ENCODE measurements at places on chromosomes 7 and 10.

DNA sequence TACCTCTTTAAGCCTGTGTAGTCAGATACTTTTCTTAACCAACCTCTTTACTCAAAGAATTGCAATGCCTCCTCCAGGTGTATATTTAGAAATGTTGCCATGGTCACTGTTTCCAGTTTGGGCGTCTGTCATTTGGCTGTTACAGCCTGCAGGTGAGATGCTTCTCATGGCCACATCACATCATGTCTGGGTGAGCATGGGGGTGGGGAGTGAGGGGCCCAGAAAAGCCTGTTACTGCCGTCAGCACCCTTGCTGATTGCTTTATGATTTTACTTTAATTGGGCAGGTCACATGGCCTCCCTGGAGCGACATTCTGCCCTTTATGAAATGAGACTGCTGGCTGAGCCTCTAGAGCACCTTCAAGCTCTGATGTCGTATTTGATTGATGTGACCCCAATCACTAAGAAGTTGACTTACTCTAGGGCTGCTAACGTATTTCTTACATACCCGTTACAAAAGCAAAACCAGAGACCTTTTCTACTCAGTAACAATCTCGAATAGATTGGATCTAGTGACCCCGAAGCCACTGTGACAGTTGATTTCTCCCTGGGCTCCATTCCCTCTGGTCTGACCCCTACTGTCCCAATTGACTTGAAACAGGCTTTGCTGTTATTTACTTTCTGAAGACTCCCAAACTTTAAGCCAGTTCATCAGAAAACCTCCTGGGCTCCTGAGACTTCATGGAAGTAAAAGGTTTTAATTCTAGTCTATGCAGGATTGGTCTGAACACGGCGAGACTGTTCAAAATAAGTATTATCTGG is 60.7 kb downstream of the OTUD1 start:
- peak; percentile 18 for DNase-seq

DNA sequence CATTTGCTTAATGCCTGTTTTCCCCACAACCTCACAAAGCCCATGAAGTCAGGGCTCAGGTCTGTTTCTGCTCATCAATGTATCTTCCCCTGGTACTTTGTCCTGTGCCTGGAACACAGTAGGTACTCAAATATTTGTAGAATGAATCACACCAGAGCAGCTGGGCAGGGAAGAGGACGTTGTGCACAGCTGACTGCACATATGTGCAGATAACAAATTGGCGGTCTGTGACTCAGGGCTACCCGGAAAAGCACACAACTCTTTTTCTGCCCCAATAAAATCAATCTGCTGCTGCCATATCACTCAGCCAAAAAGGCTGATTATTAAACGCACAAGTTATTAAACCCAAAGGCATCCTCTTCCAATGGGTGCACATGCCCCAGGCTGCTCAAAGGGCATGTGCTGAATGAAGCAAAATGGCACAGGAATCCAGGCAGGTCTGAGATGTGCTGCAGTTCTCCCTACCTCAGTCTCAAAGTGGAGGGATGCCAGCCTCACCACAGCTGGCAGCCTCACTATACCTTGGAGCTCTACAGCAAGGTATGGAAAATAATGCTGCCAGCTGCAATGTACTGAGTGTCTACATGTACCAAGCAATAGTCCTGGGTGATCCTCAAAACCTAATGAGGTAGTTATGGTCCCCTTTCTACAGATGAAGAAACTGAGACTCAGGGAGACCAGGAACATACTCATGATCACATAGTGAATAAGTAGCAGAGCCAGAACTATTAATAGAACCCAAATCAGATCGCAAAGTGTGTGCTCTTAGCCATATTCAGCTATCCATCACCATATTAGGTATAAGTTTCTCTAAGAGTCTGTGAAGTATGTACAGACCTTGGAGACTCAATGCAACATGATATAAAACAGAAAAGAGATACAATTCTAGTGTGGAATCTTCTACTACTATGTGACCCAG is 43.4 kb downstream of the SORBS1 start:
- DNase-seq: no peak

DNA sequence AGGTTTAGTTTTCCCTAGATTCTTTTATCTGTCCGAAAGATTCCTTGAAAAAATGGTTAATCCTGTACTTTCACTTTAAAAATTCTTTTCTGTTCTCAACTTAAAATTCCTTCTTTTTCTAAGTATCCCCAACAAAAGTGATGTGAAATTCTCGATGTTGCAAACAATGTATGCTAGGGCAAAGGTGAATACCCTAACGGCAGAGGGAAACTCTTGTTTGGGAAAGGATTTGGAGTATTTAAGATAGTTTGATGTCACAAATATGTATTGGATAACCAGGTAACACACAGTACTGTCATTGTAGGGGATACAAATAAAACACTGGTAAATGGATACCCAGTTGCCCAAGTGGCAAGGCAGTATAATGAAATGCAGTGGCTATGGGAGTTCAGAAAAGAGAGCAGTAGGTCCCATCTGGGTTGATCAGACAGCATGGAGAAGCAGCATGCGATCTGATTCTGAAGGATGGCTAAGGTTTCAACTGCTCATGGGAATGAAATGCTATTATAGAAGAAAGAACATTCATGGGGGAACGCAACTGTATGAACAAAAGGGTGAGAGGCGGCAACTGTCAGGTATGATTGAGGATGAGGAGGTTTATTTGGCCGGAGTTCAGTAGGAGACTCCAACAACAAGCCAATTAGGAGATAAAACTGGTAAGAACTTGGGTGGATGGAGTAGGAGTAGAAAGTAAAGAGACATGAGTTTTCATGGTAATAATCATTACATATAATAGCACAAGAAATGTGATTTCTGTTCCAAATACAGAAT is 3.2 kb upstream of the EPC1 start:
- no peak for DNase-seq

GRCh38 chr7:75611557-75612178 is 119.5 kb downstream of the SPDYE5 start:
- DNase-seq: peak; percentile 98

DNA sequence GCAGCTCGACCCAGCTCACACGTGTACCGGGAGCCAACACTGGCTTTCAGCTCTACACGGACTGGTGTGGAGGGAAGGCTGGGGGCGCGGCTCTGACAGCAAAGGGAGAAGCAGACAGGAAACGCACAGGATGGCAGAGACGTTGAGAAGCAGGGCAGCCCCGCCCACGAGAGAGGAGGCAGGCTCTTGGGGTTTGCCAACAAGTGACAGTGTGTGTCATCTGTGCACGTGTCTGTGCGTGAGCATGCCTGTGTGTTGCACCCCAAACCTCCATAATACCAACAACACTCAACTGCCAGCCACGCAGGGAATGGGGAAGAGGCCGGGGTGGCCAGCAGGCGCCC is 64.4 kb upstream of the PDGFA start:
- no peak for DNase-seq
